GM10248 (cell line): ENCODE measurements at places on chromosomes 1 and 21.

DNA sequence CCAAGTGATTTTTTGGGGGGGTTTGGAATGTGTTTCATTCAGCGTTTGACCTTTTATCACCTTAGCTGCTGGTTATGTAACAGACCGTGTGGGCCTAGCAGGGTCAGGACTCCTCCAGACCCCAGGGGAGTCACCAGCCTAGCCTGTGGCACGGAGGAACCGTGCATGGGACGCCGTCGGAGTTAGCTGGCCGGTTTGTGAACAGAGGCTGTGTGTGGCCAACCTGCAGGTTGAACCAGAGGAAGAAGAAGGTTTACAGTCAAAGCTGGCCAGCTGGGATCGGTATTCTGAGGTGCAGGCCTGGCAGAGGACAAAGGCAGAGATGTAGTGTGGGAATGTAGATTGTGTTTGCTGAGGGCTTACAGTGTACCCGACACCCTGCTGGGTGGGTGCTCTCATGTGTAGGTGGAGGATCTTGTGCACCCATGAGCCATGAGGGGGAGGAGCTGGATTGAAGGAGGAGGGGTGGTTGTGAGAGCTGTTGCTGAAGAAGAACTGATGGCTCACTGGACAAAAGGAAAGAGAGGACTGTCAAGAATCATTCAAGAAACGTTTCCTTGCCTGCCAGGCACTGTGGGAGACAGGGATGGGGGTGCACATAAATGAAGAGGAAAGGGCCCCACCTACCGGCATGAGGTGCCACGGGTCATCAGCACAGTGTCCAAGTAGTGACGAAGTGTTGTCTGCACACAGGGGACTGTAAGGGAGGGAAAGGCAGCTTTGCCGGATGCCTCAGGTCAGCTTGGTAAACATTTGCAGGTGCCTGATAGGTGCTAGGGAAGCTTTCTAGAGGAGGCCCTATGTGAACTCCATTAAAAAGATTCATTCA is 40.0 kb upstream of the PWP2 start:
- no peak for DNase-seq

- DNase-seq: no peak
Observed at GRCh38 chr1:38671221-38671620, 188.4 kb downstream of the RRAGC start.

DNA sequence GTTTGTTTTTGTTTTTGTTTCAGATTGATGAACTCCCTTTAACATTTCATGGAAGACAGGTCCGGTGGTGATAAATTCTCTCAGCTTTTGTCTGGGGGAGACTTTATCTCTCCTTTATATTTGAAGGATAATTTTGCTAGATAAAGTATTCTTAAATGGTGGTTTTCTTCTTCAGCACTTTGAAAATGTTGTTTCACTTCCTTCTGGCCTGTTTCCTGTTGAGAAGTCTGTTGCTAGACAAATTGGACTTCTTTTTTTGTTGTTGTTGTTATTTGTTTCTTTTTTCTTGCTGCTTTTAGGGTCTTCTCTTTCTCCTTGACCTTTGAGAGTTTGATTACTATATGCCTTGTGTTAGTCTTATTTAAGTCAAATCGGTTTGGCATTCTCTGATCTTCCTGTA is 50.8 kb downstream of the CRP start:
- DNase-seq: no peak

DNA sequence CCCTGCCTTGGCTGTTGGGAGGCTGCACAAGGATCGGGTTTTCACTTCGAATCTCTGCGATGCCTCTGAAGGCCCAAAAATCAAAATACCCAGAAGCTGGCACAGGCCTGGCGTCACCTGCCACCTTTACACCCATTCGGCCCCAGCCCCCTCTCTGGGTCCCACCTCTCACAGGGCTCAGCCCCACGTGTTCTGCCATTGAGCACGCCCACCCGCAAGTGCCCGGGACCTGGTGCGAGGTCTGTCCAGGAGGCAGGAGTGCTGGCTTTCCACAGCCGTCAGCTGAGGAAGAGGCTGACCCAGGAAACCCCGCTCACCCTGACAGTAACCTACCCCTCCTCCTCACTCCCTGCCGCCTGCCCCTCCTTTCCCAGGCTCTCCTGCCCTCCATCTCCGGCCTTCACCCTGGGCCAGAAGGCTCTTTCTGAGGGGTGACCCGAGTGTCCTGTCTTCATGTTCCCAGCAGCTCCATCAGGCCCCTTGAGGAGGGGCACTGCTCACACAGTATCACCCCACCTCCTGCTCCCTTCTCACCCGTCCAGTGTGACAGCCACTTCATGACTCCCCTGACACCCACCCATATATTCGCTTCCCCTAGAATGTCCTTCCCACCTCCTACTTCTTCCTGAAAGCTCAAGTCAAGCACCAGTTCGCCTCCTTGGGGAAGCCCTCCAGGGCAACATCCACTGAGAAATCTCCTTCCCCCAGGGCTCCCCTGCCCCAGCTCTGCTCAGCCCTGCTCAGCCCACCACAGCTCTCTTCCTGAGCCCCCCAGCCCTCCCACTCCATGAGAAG is 13.5 kb downstream of the RCC2 start:
- no peak for DNase-seq

GRCh38 chr1:204575221-204576190 is 59.3 kb downstream of the MDM4 start:
- no peak for DNase-seq

DNA sequence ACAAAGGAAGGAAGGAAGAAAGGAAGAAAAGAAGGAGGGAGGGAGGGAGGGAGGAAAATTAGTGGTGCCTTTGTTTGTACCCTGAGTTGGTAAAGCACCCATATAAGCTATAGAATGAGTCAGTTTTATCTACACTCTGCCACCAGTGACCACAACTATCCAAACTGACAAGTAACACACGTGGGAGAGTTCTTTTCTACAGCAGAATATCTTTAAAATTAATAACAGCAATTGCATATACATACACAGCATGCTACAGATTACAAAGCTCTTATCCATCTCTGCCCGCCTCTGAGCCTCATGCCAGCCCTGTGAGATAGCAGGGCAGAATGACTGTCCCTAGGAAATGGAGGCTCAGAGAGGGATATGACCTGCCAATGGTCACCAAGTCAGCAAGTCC is 20.3 kb downstream of the CDCP2 start:
- no peak for DNase-seq

- no peak for DNase-seq
Observed at GRCh38 chr1:27179379-27179778, 24.5 kb upstream of the SLC9A1 start.

DNA sequence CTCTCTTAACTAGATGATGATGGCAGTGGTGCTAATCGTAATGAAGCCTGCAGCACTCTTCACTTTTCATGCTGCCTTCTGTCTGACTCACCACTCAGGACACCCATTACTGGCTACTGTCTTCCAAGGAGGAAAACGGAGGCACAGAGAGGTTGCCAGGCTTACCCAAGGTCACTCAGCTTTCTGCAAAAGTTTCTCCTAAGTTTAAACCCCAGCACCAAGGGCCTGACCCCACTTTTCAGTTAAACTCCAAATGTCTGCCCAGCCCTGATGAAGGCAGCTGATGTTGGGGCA is 78.1 kb upstream of the RUNX3 start:
- no peak for DNase-seq

- DNase-seq: no peak
Observed at GRCh38 chr1:47837056-47837830, 159.9 kb downstream of the TRABD2B start.

- DNase-seq: no peak
Observed at GRCh38 chr1:60564916-60565750, 491.6 kb upstream of the C1orf87 start.

DNA sequence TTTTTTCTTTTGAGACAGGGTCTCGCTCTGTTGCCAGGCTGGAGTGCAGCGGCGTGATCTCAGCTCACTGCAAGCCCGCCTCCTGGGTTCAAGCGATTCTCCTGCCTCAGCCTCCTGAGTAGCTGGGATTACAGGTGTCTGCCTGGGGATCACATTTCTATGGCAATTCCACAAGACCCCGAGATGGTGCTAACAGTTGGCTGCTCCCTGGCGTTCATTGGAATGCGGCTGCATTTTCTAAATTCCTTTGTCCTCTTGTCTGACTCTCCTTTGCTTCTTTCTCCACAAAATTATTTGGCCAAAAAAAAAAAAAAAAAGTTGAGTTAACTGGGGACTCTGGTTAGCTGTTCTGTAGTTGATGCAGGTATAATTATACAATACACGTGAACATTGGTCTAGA is 176.4 kb downstream of the ETS2 start:
- no peak for DNase-seq

- no peak for DNase-seq
Observed at GRCh38 chr1:89259283-89259971, 13.2 kb downstream of the GBP5 start.
